Stimulated activated CD8-positive, alpha-beta memory T cell treated with anti-CD3 and anti-CD28 coated beads, Interleukin-12 subunit alpha, Interleukin-12 subunit beta, amount 100 ng/mL, for 1 hour (primary cell): ENCODE measurements at places on chromosomes 7 and 10.

DNA sequence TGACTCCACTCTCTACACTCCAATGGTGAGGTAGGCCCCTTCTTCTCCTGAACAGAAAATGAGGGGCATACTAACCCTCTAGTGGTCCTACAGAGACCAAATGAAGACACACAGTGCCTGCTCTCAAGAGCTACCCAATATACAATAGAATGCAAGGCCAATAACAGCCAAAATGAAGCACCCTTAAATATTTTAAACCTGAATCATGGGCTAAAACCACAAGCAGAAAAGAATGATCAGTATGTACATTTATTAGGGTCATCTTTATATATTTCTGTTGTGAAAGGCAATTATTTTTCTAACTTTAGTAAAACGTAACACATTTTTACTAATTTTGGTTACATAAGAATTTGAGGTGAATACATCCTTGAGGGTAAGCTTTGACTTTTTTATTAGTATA, 49.9 kb upstream of the COL1A2 start:
- no peak for DNase-seq

- DNase-seq, result no peak
Measured at GRCh38 chr10:87661861-87662785, 2.4 kb downstream of the PAPSS2 start.

DNA sequence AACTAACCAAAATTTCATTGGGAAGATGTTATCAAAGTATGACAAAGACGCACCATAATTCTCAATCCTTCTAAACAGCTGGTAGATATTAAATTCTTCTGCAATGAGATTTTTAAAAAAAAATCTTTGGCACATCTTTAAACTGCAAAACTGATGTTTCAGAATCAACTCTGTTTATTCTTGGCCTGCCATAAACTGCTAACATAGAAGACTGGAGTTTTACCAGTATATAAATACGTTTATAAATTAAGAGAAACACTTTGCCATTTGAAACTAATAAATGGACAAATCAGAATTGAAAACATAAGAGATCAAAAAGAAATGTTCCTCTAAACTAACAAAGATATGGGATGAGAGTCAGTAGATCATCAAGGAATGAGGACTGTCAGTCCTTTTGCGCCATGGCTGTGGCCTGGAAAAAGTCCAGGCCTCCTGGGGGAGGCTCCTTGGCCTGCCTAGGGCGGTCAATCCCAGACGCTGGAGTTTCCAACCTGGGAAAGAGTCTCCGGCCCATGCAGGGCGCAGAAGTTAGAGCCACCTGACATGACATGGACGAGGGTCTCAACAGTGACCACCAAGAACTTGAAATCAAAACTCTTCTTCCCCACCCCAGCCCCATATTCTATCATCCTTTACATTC, 34.2 kb upstream of the NEBL start:
- DNase-seq, result no peak

DNA sequence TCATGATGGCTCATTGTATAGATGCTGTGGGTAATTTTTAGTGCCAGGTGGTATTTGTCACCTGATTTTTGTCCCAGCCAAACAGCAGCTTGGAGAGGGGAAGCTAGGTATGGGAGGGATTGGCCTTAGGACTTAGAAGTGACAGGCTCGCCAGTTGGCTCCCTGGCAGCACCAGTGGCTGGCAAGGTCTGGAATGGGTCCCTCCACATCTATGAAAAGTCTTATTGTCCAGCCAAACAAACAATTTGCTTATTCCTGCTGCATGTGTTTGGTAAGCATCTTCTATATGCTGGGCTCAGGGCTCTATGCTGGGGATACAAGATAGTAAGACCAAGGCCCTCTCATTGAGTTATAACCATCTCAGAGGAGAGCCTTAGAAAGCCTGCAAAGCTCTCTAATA, 42.5 kb downstream of the SORCS3 start:
- DNase-seq, result no peak

DNA sequence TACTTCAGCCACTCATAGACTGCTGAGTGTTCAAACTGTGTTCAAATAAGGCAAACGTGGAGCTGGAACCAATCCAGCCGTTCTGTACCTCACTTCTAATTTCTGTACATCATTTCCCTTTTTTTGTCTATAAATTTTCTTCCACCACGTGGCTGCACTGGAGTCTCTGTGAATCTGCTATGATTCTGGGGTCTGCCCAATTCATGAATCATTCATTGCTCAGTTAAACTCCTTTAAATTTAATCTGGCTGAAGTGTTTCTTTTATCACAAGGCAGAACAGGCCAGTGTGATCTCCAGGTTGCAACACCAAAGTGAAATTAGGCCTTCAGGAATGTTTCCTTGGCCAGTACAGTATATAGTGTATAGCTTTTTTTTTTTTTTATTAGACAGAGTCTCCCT, 53.5 kb downstream of the DNAJC12 start:
- no peak for DNase-seq

DNA sequence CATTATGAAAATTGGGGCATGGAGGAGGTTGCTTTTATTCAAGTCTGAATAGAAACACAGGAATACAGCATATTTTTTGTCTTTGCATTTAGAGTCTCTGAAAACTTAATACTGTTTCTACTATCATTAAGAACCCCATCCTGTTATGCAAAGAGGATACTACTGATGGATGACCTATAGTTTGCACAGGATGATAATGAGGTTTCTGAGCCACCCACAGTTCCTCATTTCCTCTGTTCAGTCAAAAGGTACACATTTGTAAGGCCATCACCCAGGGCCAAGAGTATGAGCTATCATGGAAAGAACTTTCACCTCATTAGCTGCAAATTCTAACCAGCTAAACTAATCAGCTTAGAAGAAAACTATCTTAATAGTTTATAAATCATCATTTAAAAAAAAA, 213.0 kb upstream of the CHRM2 start:
- DNase-seq, result no peak

GRCh38 chr7:42932811-42933591, 825 bp downstream of the MRPL32 start:
- DNase-seq, result no peak

DNA sequence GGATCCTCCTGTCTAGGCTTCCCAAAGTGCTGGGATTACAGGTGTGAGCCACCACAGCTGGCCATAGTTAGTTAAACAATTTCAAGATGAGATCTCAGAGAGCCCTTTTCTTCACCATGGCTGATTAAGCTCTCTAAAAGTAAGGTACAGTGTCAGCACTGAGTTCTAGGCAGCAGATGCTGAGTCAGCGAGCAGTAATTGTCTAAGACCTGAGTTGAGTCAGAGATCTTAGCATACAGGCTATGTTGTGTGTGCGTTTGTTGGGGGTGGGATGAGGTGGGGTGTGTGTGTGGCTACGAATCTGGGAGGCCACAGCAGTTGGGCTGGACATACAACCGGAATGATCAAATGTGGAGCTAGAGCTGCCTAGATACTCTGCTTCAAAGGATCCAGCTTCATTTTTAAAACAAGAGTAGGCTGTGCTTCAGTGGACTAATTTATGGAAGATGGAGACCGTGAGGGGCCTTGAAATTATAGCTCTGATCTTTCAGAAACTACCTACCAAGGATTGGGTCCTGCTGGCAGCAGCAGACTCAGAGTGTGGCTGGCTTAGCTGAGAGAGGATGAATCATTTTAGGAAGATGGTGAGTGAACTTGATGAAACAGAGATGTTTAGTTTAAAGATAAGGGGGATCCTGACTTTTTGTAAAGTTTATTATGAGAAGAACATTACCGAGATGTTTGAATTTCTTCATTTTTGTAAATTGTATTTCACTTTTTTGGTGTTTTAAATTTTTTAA, 17.5 kb upstream of the MTPN start:
- no peak for DNase-seq

- DNase-seq, result no peak
Measured at GRCh38 chr7:19439517-19439916, 269.3 kb downstream of the POLR1F start.

DNA sequence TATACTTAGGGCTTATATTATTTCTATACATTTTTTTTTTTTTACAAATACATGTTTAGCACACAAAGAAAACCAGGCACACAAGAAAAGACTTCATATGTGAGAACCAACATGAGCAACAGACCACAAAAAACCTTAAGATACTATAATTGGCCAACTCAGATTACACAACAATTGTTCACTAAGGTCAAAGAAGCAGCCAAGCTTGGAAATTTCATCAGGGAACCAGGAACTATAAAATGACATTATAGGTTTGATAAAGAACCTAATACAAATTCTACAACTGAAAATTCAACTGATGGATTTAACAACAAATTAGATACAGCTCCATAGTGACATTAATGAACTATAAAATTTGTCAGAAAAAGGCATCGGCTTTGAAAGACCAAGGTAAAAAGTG, 4.4 kb upstream of the LUC7L2 start:
- no peak for DNase-seq

GRCh38 chr7:92053312-92053711, 81.0 kb downstream of the CYP51A1 start:
- DNase-seq, result no peak

DNA sequence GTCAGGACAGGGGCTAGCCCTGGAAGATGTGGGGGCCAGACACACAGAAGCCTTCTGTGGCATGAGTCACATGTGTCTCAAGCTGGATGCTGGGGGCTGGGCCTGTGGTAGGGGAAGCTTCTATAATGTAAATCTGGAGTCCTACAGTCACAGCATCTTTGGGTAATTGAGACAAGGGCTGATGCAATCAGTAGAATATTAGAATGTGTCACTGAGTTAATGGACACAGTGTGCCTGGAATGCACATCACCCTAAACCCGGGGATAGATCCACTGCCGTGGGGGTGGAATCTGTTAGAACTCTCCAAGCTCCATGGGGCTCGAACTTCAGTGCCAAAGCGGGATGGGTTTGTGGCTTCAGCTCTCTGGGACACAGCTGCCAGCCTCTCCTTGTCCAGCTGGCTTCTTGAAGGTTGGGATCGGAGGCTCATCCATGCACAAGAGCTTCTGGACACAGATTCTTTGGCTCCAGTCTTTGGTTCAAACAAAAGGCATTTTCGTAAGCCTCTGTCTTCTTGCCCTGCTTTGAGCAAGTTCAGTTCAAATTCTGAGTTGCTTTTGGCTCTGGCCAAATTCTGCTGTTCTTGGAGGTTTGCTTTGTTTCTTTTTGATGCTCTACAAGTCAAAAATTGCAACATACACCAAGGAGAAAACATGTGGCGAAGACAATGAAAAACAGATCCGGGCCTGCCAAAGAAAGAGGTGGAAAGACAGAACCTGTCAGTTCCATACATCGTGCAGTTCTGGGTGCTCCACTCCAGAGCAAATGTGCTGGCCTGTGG, 194.8 kb upstream of the ZNF32 start:
- DNase-seq, result no peak

- no peak for DNase-seq
Measured at GRCh38 chr7:52017802-52018679, 701.4 kb upstream of the COBL start.

GRCh38 chr7:55405856-55406541, 40.9 kb downstream of the LANCL2 start:
- DNase-seq, result no peak

DNA sequence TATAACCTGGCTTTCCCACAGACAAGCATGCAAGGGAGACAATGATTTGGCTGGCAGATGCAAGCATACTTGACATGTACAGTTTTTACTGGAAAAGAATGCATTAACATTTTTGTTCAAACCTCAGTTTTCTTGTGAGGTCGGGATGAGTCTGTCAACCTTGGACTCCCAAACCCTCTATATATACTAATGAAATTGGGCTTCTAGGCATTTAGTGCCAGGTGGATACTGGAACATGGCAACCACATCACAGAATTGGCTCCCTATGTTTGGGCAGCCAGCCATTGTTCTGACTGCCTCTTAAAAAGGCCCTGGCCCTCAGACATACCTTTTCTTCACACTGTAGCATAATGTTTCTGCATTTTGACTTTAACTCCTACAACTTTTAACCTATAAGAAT, 39.1 kb downstream of the CDK6 start:
- DNase-seq, result no peak

- DNase-seq, result no peak
Measured at GRCh38 chr7:54326592-54327167, 215.5 kb upstream of the VSTM2A start.

GRCh38 chr10:92356041-92356440, 65.1 kb downstream of the MARCHF5 start:
- no peak for DNase-seq

- DNase-seq, result no peak
Measured at GRCh38 chr7:99824091-99824490, 3.7 kb upstream of the CYP3A43 start.

GRCh38 chr10:49362596-49363260, 33.2 kb downstream of the DRGX start:
- no peak for DNase-seq

- no peak for DNase-seq
Measured at GRCh38 chr10:73863039-73863817, 11.1 kb downstream of the CAMK2G start.

- DNase-seq, result no peak
Measured at GRCh38 chr7:129671266-129671665, 59.7 kb downstream of the NRF1 start.

DNA sequence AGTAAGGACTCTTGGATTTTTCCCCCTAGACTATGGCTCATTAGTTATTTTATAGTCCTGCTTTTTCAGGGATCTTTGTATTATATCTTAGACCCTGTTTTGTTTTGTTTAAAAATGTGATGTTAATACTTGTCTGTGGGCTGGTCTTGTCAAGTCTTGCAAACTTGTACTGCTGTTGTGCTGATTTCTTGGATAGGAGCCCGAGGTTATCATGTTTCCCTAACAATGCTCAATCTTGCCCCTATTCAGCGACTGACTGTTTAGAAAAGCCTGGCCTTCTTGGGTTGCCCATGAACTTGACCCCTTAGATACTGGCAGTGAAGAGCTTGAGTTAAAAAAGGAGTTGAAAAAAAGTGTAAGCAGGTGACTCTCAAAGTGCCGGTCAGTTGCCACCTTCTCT, 115.7 kb downstream of the KIAA1217 start:
- DNase-seq, result no peak

DNA sequence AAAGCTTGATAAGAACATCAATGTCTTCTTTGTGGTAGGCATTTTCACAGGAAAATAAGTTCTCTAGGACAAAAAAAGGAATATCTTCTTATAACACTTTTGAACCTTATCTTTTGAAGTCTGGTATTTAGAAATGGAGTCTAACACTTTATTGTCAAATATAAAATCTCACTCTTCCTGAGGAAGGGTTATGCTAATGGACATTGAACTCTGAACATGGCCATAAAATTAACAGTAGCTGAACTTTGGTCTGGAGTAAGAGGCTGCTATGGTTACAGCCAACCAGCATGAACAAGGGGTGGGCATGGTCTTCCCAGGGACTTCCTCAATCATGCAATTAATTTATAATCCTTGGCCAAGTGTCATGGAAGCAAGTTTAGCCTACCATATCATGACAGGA, at the start of gene CLRN3:
Gene CLRN3 (minus strand): TSS at position 199 of the 400 bp plus-strand sequence. CDS start 157 bp downstream, at position 42.
- DNase-seq, result no peak

DNA sequence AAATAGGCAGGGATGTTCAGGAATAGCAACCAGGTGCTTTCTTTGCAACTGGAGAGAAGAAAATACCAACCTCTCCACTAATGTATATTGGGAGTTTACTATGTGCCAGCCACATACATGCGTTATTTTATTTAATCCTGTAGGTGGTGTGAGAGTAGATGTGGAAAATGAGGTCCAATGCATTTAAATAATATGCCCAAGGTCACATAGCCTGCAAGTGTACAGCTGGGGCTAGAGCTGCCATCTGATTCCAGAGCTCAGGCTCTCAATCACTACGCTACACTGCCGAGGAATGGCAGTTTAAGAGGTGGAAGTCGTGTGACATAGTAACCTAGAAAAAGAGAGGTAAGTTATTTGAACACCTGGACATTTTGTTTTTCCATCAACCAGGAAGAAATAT, 277.0 kb downstream of the EXOC4 start:
- DNase-seq, result no peak

- DNase-seq, result no peak
Measured at GRCh38 chr7:22351329-22351692, 5.6 kb downstream of the RAPGEF5 start.

- no peak for DNase-seq
Measured at GRCh38 chr7:45162943-45163691, 5.5 kb downstream of the RAMP3 start.
